ENCODE measurements at places on chromosomes 11 and 22.

DNA sequence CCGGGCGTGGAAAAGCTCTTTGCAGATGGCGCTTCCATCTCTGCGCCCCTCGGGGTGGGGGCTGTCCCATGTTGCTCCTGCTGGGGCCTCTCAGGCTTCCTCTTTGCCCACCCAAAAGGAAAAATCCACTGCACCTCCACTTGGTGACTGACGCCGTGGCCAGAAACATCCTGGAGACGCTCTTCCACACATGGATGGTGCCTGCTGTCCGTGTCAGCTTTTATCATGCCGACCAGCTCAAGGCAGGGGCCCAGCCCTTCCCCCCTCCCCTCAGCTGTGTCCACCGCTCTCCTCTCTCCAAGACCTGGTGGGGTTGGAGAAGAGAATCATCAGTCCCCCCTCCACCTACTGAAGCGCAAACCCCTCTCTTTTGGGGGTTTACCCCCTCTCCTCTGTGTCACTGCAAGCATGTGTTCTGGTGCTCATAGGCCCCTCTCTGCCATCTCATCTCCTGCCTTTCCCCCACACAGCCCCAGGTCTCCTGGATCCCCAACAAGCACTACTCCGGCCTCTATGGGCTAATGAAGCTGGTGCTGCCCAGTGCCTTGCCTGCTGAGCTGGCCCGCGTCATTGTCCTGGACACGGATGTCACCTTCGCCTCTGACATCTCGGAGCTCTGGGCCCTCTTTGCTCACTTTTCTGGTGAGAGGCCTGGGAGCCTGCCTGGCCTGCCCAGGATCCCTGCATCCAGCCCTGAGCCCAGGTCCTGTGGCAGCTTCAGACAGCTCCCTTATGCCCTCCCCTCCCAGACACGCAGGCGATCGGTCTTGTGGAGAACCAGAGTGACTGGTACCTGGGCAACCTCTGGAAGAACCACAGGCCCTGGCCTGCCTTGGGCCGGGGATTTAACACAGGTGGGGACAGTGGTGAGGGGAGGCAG, 1.8 kb downstream of the LARGE2 start:
- DNase-seq: no peak

GRCh38 chr11:97201743-97202612, 812.2 kb downstream of the JRKL start:
- no peak for DNase-seq

DNA sequence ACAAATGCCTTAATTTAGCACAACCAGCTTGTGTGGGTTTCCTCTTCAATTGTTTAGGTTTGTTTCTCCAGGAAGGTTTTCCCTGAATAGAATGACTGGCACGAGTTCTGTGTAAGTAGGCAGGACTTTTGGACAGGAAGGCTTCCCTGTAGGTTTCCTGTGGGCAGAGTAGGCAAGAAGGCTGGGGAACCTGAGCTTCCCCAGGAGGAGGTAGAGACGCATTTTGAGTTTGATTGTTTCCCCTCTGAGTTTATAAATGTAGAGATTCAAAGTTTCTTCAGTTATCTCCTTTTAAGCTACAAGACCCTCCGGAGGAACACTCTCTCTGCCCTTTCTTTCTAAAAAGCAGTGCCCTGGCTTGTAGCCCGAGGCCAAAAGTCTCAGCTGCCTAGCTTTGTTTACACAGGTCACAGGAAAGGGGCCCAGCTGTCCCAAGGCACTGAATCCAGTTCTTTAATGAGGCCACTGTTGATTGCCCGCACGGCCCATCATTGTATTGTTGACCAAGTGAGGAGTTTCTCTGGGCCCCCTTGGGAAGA, 66.6 kb upstream of the RDX start:
- DNase-seq: no peak

GRCh38 chr11:48107188-48107704, 109.4 kb upstream of the OR4B1 start:
- no peak for DNase-seq

All from iPS DF 6.9 (cell line).